ENCODE measurements at places on chromosomes 16 and 17.

DNA sequence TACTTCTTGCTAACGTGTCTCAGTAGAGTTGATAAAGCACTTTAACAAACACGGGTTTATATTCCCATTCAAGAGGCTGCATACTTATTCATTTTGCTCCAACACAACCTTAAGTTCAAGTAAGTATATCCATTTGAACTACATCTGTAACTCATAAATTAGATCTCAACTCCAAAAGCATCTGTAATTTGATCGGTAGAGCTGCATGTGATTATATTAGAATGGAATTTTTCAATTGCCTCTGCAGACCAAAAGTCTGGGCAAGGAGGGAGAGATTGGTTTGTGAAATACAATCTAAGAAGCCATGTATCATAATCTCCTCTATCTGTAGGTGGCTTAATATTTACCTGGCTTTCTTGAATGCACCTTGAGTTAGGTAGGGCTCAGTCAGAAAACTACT is 371.0 kb downstream of the RBFOX1 start:
- no peak for DNase-seq

- DNase-seq = no peak
These were observed 6.8 kb downstream of the FN3KRP start for GRCh38 chr17:82723169-82723807.

GRCh38 chr16:27924411-27925118 is 138.9 kb downstream of the GSG1L start:
- DNase-seq = no peak

- no peak for DNase-seq
These were observed 3.5 kb upstream of the YPEL2 start for GRCh38 chr17:59327981-59328290.

DNA sequence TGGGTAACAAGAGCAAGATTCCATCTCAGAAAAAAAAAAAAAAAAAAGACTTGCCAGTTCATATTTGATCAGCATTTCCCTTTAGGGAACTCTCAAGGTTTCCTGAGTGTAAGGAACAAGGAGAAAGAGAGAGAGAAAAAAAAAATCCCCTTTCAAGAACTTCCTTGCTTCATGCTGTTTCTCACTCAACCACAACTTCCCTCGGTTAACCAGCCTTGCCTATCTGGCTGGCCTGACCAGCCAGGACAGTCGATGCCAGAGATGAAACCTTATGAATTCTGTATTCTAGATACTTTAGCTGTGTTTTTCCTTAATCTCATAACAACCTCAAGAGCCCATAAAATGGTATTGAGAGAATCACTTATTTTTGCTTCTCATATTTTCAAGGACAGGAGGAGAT is 2.6 kb upstream of the N4BP1 start:
- DNase-seq = peak; percentile 54

DNA sequence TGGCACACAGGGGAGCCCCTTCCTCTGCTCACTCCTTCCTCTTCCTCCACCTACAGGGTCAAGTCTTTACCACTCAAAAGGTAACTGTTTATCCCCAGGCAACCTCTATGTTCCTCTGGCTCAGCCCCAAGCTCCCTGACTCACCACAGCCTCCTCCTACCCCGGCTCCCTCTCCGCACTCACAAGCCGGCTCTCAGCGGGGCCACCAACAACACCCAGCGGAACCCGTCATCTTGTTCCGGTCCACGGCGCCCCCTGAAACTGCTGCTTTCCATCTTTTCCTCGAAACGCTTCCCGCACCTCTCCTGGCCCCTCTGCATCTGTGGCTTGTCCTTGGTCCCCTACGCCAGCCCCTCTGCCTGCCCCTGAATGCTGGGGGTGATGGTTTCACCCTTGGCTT is 58.4 kb downstream of the NXN start:
- no peak for DNase-seq

- peak; percentile 84 for DNase-seq
These were observed 19.6 kb upstream of the TNFRSF13B start for GRCh38 chr17:16991349-16992009.

DNA sequence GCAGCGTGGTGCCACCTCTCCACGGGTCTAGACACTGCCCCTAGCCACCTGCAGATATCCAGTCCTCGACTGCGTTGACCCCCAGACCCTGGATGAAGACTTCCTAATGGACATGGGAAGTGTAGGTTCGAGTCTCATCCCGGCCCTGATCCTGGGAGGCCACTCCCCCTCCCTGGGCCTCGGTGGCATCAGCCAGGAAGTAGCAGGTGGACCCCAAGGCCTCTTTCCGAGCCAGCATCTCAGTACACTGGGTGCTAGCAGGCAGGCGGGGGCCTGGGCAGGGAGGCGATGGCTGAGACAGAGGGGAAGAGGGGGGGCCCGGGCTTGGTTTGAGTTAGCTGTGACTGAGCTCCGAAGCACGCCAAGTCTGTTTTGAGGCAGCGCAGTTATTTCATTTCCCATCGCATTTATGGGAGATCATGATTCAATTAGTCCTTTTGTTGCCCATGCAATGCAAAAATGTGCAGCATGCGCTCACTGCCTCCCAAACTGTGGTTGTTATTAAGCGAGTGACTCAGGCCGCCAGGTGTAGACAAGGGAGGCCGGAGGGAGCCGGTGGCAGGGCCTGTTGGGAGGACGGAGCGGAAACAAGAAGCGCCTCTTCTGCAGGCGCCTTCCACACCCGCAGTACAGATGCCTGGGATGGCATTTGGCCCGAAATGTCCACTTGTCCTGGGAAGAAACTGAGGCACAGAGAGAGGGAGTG is 25.3 kb upstream of the ZNF469 start:
- DNase-seq = no peak

- DNase-seq = no peak
These were observed 595.2 kb upstream of the KIF2B start for GRCh38 chr17:53227514-53227913.

GRCh38 chr16:19188406-19188805 is 20.4 kb downstream of the SYT17 start:
- DNase-seq = no peak

DNA sequence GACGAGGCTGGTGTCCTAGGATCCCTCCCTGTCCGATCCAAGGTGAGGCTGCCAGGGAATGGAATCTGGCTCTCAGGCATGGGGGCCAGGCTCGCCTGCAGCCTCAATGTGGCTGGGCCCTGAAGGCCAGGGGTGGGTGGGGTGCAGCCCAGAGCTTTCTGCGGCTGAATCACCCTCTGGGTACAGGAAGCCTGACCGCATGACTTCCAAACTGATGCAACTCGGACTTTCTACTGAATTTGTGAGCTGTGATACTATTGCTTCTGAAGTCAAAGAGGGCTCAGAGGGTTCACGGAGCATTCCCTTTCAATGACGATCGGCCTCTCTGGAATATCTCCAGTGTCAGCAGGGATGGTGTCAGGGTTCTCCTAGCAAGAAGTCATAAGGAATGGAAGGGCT is 123.7 kb downstream of the METRNL start:
- no peak for DNase-seq

DNA sequence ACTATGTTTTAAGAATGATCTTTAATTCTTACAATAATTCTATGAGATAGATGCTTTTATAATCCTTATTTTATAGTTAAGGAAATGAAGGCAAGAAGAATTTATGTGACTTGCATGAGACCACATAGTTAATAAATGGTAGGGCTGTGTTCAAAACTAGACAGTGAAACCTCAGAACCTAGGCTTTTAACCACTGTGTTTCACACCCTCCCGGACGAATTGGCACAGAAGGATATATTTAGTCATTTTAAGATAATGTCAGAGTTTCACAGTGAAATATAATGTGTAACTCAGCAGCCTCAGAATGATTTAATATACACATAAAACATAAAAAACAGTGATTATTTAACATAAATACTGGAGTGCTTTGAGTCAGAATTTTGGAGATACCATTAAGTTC is 57.0 kb downstream of the NSRP1 start:
- DNase-seq = no peak

DNA sequence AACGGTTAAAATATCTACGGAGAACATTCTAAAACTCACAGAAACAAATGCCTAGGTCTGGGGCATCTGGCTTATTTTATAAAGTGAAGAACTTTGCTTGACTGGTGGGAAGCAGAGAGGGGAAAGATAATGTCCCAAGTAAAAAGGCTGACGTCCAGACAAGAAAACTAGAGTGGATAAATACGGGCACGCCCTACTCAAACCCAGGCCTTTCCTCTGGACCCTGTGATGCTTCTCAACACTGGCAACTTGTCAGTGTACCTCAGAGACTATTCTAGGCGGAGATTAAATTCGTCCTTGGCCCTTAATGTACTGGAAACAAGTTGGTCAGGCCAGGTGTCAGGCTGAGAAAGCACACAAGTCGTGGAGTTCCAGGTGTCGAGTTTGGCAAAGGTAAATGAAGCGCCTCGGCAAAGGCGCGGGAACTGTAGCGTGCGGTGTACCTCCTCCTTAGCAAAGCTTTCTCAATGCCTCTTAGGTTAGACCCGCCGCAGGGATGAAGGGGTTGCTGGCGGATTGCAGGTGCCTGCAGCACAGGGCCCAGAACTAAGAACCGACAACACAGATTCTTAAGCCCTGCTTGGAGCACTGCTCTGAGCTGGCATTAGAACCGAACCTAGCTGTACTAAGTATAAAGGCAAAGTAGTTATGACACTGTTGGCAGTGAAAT is 668 bp upstream of the UNK start:
- no peak for DNase-seq

GRCh38 chr17:3889325-3890012 is 3.4 kb downstream of the CAMKK1 start:
- DNase-seq = no peak

- DNase-seq = no peak
These were observed 349 bp upstream of the SLC6A2 start for GRCh38 chr16:55655381-55655896.

- no peak for DNase-seq
These were observed 24.1 kb downstream of the SDR42E1 start for GRCh38 chr16:81987121-81987520.

GRCh38 chr17:39556423-39556822 is 51.3 kb downstream of the NEUROD2 start:
- no peak for DNase-seq

- no peak for DNase-seq
These were observed 17.8 kb downstream of the DOC2B start for GRCh38 chr17:163514-164098.

GRCh38 chr17:50817838-50818237 is 17.5 kb upstream of the WFIKKN2 start:
- DNase-seq = no peak

- DNase-seq = no peak
These were observed 606 bp upstream of the ZBTB4 start for GRCh38 chr17:7480089-7480384.

DNA sequence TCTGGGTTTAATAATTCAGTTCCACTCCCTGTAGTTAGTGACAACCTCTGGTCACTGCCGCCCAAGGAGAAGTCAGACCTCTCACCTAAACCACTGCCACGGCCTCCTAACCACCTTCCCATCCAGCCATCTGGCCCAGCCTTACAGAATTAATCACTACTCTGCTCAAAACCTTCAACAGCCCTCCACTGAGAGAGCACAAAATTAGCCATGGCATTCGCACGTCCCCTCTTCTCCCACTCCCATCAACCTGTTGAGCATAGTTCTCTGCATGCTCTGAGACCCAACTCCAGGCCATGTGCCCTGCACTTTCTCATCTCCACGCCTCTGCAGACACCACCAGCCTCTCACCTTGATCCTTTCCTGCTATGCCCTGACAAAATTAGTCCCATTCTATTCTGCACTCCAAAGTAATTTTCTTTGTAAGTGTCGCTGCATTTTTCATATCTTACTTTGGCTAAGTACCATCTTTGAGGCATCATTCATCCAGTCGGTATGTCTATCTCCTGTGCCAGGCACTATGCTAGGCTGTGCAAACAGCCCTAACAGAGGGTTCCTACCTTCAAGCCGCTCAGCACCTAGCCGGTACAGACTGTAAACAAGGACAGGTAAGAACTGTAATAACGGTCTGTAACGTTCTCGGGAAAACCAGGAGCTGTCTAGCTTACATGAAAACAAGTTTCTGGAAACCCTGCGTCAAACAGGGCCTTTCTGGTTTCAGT is 963 bp downstream of the COPRS start:
- no peak for DNase-seq

DNA sequence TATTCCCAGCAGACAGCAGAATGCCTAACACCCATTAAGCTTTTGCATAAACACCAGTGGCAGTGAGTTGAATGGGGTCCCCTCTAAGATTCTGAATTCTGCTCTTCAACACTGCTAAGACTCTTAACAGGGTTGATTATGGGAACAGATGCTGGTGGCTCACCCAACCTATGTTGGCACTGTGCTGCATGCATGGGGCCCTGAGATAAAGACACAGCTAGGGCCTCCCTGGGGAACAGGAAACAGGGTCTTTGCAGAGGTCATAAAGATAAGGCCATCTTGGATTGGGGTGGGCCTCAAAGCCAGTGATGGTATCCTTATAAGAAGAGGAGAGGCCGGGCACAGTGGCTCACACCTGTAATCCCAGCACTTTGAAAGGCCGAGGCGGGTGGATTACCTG is 190.8 kb downstream of the SLC39A11 start:
- no peak for DNase-seq

- DNase-seq = no peak
These were observed 470.9 kb upstream of the SOX9 start for GRCh38 chr17:71649941-71650350.

GRCh38 chr17:67200727-67201301 is 44.2 kb downstream of the HELZ start:
- DNase-seq = no peak

DNA sequence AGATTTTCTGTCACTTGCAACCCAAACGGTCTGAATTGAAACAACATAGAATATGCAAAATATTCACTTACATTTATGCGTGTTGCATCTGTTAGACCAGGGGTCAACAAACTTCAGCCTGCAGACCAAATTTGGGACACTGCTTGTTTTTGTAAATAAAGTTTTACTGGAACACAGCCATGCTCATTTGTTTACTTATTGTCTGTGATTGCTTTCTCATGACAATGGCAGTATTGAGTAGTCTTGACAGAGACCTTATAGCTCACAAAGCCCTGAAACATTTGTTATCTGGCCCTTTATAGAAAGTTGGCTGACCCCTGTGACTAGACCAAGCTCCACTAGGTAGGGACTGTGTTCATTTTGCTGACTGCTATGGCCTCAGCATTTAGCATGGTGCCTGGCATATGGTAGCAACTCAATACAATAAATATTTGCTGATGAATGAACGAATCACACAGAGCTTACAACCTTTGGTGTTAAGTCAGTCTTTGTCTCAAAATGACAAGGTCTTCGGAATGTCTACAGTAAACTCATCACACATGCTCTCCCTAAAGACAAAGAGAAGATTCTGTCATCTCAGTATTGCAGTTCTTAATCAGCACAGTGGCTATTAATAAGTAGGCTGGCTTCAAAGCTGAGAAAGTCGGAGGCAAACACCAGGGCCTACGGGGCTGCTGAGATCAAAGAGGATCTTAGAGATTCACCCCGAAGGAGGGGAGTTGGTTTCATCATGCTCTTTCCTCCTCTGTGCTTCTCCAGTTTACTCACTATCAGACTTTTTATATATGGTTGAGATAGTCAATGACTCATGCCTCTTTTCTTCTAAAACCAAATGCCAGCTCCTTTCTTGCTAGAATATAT is 95.2 kb upstream of the AXIN2 start:
- DNase-seq = no peak
